Activated CD4-positive, alpha-beta memory T cell treated with anti-CD3 and anti-CD28 coated beads, Interleukin-2, amount 10 ng/mL, durations not matched to agents 7 days and 5 days (primary cell): ENCODE measurements at places on chromosomes 12 and 14. TPM values are rescaled to one million over a fixed set of nuclear protein-coding genes. Genes with fewer than 3 reads are reported as not detected.

DNA sequence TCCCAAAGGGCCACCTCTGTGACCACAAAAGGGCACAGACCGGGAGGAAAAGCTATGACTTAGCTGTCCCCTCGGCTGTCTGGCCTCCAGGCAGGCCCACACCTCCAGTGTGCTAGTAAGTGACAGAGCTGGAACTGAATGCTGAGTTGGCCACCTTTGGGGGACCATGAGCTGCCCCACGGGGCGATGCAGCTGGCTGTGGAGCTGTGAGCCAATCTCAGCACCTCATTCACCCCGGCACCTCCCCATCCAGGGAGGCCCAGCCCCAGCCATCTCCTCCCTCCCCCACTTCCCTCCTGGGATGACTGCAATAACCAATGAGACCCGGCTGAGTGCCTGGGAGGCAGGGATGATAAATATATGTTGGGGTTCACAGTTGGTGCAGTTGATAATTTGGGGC, 12.2 kb upstream of the TESC start:
- no peak for DNase-seq

DNA sequence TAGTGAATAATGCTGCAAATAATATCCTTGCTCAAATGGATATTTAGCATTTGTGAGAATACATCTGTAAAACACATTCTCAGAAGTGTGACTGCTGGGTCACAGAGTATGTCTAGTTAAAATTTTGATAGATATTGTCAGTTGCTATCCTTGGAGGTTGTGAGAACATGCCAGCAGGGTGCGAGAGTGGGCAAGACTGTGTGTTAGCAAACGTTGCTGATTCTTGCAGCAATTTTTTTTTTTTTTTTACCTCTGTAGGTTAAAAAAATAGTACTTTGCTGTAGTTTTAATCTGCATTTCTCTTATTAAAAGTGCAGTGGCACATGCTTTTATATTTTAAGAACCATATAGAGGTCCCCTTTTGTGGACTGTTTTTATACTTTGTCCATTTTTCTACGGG, 4.5 kb upstream of the NYNRIN start:
- DNase-seq = no peak

DNA sequence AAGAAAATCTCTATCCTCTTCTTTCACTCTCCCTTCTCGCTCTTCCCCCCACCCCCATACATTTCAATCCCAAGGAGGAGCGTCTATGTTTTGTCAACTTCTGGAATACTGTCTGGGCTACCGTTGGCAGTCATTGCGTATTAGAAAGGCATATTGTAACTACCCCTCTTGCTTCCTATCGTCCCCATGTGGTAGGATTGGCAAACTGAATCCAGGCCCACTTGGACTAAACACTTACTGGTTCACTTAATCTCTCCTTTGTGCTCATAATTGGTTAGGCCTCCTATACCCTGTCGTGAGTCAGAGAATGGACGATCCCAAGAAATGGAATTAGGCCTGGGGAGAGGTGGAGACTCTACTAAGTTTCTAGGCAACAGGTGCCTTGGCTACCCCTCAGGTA, 68.8 kb upstream of the SLC8A3 start:
- DNase-seq = peak; percentile 18

ACRBP gene
- 1.8 TPM for total RNA-seq

GRCh38 chr12:80813820-80814219, 97.1 kb downstream of the MYF5 start:
- DNase-seq = no peak
